ENCODE measurements at places on chromosomes 4 and X.
A peak's percentile ranks its signal among the peaks of the same experiment; 100 is the strongest.

DNA sequence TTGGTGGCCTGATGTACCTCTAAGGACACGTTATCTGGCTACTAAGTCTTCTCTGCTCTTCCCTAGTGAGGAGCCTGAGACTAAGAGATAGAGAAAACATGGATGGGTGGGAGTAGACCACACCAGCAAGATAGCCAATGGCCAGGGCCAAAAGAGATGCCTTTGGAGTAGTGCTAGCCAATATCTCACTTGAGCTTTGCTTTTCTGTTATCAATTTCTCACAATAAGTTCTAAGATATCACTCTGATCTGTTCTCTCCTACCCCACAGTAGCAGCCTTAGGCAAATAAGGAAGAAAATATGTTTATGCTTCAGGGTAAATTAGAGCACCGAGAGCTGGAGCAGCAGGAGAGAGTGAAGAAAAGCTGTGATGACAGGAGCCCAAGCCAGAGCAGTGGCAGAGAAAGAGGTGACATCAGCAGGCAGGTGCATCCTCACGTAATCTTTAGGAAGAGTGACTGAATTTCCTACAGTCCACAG, 343.9 kb upstream of the NOCT start:
- no peak for DNase-seq
- H3K36me3 ChIP-seq, result no peaks in the 10 kb centered on the region
- H3K27me3 ChIP-seq, result no peaks in the 10 kb centered on the region
- no peak overlapping the region for H3K4me3 ChIP-seq
- peaks cover 7% of the 10 kb centered on the region for H3K4me1 ChIP-seq

- no peak for DNase-seq
- no peak overlapping the region for H3K4me3 ChIP-seq
- H3K27ac ChIP-seq, result no peak overlapping the region
- no peaks in the 10 kb centered on the region for H3K27me3 ChIP-seq
- no peaks in the 10 kb centered on the region for H3K4me1 ChIP-seq
These were observed 265.0 kb upstream of the FAT4 start for GRCh38 chr4:125049711-125050110.

GRCh38 chr4:88718098-88718497, 20.5 kb upstream of the NAP1L5 start:
- H3K27ac ChIP-seq, result no peak overlapping the region
- no peaks in the 10 kb centered on the region for H3K4me1 ChIP-seq
- H3K27me3 ChIP-seq, result no peaks in the 10 kb centered on the region
- peaks cover 11% of the 10 kb centered on the region for H3K36me3 ChIP-seq
- no peak overlapping the region for H3K4me3 ChIP-seq

- no peaks in the 10 kb centered on the region for H3K36me3 ChIP-seq
- H3K4me3 ChIP-seq, result no peak overlapping the region
- DNase-seq, result no peak
- no peak overlapping the region for H3K27ac ChIP-seq
- H3K4me1 ChIP-seq, result peaks cover 5% of the 10 kb centered on the region
These were observed 47.8 kb downstream of the CLCN3 start for GRCh38 chr4:169668069-169668721.

DNA sequence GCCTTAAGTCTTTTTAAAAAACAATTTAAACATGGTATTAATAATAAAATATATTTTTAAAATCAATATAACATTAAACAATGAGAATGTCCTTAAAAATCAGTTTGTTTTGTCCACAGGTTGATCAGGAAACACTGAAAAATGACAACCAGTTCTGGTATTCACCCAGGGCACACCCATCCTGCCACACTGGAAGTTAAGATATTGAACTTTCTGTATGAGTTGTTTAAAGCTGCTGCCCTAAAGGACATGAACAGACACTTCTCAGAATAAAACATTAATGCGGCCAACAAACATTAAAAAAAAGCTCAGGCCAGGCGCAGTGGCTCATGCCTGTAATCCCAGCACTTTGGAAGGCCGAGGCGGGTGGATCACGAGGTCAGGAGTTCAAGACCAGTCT, 15.0 kb upstream of the HOPX start:
- peaks cover 5% of the 10 kb centered on the region for H3K4me1 ChIP-seq
- H3K4me3 ChIP-seq, result no peak overlapping the region
- no peaks in the 10 kb centered on the region for H3K27me3 ChIP-seq
- no peak overlapping the region for H3K27ac ChIP-seq
- DNase-seq, result peak; percentile 63

Data from PC-3 (cell line).